ENCODE measurements at places on chromosomes 13 and 19.
A peak's percentile ranks its signal among the peaks of the same experiment; 100 is the strongest.

- no peak for DNase-seq
Observed at GRCh38 chr13:100140441-100140840, 51.5 kb downstream of the PCCA start.

- DNase-seq, result no peak
Observed at GRCh38 chr19:11093689-11094238, 4.5 kb downstream of the LDLR start.

- DNase-seq, result no peak
Observed at GRCh38 chr19:31519908-31520307, 170.7 kb upstream of the TSHZ3 start.

DNA sequence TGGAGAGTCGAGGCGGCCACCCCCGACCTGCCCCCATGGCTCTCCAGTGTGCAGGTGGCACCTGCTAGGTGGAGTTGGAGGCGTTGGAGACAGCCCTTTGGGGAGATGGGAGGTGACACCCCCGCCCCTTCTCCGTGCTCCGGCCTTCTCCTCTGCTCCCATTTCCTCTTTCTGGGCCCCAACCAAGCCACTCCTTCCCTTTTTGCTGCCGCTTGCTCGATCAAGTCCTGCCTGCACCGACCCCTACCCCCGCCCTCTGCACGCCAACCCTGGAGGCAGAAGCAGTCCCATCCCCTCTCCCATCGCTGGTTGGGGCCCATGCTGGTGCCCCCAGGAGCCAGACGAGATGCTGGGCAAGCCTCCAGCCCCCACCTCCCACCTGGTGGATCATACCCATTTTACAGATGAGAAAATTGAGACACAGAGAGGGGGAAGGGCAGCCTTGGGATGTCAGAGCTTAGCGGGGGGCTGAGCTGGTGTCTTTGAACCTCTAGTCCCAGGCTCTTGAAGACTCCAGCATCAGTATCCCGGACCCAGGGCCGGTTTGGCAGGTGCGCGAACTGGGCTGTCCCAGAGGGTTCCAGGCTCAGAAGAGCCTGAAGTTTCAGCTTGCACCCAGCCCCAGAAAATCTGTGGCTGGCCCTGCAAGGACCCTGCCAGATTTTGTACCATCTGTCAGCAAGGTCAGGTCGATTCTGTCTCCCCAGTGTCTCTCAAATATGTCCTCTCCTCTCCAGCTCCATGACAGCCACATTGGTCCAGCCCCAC is 10.3 kb downstream of the GNA15 start:
- DNase-seq, result no peak

GRCh38 chr19:12994701-12995595 is at the start of gene NFIX:
Gene NFIX (plus strand): TSS chr19:12995475. CDS start chr19:12995838, 363 bp downstream.
- DNase-seq, result no peak

- DNase-seq, result no peak
Observed at GRCh38 chr19:480016-480855, 16.1 kb upstream of the MADCAM1 start.

DNA sequence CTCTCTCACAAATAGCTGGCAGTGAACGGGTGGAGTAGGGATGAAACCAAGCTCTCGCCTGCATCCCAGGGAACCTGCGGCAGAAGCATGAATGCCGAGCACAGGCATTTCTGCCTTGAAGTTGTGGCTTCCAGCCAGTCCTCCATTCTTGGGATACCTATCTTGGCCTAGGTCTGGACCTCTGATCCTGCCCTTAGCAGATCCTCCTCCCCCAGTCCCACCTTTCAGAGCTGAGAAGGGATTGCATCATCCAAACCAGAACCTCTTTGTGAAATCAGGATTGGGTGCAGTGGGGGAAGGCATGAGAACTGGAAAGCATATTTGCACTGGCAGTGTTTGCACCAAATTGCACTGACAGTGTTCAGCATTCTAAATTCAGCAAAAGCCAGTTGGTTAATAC is 5.8 kb downstream of the ZNF780A start:
- DNase-seq, result no peak

GRCh38 chr19:56348289-56348877 is 33.7 kb upstream of the ZSCAN5A start:
- DNase-seq, result no peak

DNA sequence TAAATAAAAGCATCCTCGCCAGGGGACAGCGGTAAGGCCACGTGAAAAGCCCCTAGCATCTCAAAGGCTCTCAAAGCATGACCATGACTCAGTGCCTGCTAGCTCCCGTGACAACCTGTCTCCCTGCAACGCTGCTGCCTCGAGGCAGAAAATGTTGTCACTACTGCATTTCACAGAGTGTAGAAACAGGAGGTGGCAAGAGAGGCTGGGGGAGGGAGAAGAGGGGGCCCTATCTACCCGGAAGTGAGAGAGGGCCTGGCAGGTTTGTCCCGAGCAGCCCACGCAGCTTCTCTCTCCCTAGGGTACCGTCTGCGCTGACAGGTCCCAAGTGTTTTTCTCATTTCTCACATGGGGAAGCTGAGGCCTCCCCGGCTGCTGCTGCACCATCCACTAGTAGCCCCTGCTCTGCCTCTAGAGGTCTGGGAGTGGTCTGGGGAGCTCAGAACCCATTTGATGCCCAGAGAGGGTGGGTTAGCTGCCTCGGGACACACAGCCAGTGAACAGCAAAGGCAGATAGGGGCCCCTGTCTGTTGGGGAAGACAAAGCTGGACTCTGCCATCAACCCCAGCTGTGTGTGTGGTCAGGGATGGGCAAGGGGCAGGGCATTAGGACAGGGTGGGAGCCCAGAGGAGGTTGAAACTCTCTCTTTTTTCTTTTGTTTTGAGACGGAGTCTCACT is 3.7 kb downstream of the TINCR start:
- DNase-seq, result no peak

GRCh38 chr19:45975306-45976070 is 1.8 kb upstream of the NOVA2 start:
- no peak for DNase-seq

GRCh38 chr19:30596813-30597399 is 224.7 kb downstream of the ZNF536 start:
- no peak for DNase-seq

DNA sequence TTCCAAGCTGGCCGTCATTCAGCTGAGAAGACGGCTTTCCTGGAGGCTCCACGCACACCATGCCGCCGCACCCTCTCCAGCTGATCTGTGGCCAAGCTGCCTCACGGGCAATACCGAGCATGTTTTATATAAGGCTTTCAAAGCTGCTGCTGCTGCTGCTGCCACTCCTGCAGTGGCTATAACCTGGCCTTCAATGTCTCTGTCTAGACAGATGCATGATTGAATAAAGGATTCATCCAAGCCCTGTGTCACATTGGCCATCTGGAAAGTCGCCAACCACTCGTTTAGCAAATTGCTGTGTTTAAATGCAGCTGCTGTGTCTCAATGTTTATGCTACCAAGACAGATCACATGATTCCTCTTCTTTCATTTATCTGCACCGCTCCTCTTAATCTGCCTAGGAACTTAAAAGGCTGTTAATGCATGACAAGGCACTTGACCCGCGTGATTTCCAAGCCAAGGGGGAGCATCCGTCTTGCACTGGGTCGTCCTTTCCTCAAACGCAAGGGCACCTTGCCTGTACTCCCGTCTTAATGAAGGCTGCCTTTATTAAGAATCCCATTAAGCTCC is 114.3 kb downstream of the TEX26 start:
- DNase-seq, result no peak

- DNase-seq, result no peak
Observed at GRCh38 chr13:93222976-93223375, 3.6 kb upstream of the GPC6 start.

GRCh38 chr19:5170329-5170745 is 170.3 kb downstream of the PTPRS start:
- DNase-seq, result peak; percentile 35

DNA sequence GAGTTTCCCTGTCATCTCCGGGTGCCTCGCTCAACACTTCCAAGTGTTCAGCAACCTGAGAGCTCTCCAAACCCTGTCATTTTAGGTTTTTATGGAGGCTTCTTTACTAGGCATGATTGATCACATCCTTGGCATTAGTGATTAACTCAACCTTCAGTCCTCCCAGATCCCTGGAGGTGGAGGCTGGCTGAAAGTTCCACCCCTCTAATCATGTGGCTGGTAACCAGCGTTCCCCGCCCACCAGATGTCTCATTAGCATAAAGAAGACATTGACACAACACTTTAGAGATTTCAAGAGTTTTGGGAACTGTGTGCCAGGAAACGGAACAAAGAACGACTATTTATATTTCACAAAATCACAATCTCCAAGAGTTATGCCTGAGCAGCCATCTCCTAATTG is 71.1 kb upstream of the RGCC start:
- no peak for DNase-seq

DNA sequence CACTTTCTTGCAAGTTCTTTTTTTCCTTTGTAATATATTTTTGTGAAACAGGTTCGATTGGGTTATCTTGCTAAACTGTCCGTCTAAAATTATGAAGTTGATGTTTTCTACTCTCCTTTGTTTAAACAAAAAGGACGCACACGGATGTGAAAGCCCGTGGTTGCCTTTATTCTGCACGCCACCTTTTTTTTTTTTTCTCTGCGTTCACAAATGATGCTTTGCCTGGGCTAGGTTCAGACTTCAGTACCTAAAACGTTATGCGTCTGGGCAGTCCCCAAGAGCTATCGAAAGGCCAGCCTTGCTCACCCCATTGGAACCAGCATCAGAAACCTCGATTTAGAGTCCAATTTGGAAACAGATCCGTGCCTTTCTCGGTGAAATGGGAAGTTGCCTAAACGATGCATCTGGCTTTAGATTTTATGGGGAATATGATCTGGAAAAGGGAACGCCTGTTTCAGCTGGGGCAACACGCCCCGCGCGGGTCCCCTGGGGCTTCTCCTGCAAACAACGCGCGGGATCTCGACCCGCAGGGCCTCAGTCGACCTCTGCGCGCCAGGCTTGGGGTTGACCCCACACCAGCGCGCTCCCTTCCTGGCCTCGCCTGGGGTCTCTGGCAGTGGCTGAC is 113.9 kb downstream of the KCNRG start:
- no peak for DNase-seq

DNA sequence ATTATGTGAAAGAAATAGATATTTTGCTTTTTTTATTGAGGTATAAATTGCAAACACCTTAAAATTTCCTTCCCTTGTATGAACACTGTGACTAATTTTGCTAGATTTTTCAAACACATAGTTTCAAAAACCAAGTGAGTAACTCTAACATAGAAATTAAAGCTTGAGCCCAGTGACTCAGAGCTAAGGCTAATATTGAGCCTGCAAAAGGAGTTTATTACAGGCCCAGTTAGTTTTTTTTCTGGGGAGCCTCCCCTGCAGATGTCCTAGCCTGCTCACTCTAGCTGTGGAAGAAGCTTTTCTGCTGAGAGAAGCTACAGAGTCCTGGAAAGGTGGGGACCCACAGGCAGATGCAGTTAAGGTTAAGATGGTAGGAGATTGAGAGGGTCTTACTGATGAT is 3.4 kb downstream of the ZNF430 start:
- no peak for DNase-seq

- no peak for DNase-seq
Observed at GRCh38 chr13:94311893-94312292, 167.6 kb downstream of the DCT start.

- DNase-seq, result no peak
Observed at GRCh38 chr13:99327761-99328160, 20.6 kb upstream of the GPR183 start.

DNA sequence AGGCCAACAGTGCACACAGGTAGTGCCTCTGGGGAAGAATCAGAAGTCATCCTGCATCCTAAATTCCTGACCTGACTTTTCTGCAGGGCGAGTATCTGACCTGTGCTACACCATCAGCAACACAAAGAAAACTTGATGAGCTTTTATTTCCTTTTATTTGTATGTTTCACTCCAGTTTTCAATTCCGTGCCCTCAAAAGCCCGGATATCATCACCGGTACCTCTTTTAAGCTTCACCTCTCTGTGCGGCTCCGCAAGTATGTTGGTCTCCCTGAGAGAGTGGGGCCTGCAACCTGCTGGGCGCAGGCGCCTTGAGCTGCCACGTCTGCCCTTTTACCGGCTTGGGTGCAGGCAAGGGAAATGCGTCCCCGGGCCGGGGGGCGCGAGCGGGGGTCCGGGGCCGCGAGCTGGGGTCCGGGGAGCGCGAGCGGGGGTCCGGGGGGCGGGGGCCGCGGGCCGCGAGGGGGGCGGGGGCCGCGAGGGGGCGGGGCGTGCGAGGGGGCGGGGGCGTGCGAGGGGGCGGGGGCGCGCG is 4.3 kb upstream of the DUXA start:
- DNase-seq, result no peak

GRCh38 chr13:110950819-110951570 is 36.1 kb upstream of the ANKRD10 start:
- DNase-seq, result no peak

DNA sequence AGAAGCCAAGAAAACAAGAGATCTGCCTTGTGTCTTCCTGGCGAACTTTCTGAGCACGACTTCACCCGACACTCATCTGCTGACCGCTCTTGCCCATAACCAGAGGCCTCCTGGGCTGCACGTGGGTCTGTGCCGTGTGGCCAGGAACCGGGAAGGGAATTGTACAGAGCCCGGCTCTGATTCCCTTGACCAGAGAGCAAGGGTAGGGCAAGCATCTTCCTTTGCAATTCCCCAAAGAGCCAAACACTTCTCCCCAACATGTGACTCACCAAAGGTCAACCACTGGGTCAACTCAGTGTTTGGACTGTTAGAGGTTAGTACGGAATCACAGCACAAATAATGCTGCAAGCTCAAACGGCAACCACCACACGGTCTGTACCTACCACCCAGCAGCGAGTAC is 48.9 kb downstream of the KLF2 start:
- DNase-seq, result no peak

GRCh38 chr13:43936647-43937046 is 56.9 kb downstream of the LACC1 start:
- DNase-seq, result no peak
